AG08395 (cell line): ENCODE measurements at places on chromosomes 12 and 14.

DNA sequence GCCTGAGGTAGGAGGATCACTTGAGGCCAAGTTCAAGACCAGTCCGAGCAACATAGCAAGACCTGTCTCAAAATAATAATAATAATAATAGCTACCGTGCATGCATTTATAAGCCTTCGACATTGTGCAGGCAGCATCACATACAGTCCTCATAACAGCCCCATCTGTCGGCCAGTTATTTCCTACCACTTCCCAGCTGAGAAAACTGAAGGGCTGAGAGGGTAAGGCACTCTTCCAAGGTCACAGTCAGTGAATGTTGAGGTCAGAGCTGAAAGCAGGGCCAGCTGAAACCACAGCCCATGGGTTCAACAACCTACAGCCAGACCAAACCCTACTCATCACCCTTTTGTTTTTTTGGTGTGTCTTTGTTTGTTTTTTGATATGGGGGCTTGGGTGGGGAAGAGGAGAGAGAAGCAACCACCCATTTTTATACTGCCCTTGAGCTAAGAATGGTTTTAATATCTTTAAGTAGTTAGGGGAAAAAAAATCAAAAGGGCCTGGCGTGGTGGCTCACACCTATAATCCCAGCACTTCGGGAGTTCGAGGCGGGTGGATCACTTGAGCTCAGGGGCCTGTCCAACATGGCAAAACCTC, 16.8 kb upstream of the ITPK1 start:
- DNase-seq = peak; percentile 40

DNA sequence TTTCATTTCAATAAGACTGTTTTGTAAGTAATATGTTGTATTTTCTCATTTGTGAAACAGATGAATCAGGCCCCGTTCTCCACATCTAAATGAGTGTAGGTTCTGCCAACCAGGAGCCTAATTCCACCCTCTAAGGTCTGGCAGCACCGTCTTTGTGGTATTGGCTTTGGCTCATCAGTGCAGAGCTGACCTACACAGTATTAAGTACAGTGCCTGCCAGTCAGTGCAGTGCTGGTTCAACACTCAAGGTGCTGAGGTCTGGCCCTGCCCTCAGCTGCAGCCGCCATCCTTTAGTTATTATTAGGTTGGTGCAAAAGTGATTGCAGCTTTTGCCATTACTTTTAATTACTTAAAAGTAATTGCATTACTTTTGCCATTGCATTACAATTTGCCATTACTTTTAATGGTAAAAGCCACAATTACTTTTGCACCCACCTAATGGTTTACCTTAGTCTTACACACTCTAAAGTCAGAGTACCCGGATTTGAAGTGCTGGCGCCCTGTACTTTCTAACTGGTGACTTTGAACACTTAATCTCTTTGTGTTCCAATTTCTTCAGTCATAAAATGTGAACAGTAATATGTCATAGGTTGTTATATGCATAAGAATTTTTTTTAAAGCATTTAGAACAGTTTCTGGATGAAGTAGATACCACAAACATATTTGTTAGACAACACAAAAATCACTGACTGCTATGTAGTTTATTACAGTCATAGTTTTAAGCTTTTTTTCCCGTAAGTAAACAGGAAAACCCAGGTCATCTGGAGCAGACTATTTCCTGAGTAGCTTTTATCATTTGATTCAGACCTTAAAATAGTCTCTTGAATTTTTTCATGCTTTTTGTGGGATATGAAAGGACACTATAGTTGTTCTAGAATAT, 99.5 kb downstream of the SYNE2 start:
- DNase-seq = no peak

DNA sequence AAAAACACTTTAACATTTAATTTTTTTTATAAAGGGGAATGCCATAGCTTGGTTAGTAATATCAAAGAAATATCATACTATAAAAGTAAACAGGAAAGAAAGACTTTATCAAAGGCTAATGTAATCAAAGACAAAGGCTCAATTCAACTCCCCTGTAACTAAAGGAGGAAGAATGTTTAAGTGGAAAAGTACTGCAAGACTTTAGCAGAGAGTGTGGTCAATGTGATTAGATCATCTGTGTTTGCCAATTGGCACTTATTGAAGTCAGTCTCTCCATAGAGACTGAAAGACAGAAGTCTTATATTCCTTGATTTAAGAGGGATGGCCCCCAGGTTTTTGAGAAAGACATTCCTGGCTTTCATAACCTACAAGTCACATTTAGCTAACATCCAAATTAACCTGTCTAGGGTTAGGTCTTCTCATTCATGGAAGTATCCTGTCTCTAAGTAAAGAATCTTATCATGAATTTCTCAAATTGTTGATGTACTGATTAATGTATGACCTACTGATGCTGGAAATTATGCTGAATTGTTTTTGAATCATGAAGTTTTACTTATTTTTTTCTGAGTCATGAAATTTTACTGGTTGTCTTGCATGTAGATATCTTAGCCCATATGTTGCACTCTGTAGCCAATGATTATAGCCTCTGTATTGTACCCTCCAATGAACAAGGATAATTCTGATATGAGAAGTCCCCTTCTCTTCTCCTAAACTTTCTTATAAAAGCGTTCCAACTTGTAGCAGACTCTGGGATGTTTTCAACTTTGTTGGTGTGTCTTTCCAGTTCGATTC, 65.4 kb downstream of the ATXN7L3B start:
- no peak for DNase-seq

DNA sequence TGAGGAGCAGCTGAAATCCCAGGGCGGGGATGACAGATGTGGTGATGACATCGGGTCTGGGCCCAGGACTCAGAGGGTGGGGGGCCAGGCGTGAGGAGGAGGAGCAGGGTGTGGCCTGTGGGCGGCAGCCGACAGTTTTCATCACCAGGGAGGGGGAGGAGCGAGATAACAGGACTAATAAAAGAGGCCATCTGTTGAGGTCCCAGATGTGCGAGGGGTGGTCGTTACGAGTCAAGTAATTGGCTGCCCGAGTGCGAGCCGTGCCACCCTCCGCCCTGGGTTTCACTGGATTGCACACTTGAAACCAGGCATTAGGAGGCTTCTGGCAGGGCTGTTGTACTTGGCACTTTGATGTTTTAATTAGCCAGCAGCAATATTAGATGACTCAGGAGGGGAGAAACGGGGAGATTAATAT, 67.2 kb downstream of the NOS1 start:
- no peak for DNase-seq

DNA sequence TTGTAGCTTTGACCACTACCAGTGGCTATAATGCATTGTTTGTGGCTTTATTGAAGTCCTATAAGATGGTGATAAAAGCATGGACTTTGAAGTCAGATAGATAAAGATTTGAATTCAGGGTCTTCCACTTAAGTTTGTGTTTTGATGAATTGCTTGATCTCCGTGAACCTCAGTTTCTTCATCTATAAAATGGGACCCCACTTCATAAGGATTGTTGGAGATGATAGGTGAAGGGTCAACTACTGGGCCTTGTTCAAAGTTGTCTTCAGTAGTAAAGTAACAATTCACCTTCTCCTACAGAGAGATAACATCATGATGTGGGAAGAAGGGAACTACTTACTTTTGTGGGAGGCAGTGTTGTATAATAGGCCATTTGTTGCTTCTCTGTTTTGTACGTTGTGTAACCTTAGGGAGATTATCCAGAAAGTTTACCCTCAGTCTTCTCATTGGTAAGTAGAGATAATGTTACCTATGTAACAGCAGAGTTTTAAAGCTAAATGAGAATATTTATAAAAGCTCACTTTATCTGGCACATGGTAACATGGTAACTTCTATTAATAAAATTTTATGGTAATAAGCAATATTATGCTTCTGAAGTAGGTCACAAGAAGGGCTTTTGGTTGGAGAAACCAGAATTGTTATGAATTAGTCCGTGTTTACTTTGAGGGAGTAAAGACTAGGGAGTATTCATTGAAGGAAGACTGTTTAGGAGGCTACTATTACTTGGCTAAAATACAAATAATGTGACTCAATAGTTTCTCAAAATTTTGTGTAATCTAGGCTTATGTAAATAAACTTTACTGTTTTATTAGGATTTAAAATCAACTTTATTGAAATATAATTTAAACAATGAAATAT, 15.1 kb downstream of the ADIPOR2 start:
- DNase-seq = no peak

DNA sequence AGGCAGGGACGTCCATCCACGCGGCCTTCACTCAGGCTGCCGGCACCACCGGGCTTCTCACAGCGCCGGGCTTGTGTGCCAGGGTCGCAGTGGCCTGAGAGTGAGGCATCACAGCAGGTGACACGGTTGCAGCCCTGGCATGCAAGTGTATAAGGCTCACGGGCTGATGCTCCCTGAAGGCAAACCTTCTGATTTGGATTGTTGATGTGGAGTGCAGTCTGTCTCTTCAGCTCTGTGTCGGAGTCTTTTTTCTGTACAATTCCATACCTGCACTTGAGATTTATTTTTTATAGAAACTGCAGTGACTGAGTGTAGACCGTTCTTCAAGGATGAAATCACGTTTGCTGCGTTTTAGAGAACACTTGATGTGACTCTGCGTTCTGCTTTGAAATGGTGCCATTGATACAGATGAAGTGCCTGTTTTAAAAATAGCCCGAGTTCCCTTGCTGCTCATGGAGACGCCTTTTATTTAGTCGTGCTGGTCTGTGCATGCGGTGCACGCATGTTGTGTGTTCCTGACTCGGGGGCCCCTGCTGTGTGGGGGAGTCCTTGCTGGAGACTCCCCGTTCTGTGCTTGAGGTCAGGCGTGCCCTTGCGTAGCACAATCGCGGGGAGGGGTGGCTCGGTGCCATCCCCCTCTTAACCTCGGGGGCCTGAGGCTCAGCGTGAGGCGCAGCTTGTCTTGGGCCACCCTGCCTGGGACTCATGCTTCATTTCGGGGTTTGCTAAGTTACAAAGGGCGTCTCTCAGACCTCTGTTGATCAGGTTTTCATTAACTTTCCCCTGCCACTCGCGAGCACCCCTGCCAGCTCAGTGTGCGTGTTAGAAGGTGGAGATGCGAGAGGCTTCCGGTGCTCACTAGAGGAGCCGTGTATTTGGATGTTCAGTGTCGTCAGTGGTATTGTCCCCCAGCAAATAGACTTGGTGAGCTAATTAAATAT, 21.6 kb upstream of the AMN start:
- DNase-seq = no peak

GRCh38 chr12:18153826-18154225, 63.8 kb upstream of the RERGL start:
- DNase-seq = no peak

- DNase-seq = no peak
Measured at GRCh38 chr14:63890553-63890952, 37.7 kb downstream of the SYNE2 start.

DNA sequence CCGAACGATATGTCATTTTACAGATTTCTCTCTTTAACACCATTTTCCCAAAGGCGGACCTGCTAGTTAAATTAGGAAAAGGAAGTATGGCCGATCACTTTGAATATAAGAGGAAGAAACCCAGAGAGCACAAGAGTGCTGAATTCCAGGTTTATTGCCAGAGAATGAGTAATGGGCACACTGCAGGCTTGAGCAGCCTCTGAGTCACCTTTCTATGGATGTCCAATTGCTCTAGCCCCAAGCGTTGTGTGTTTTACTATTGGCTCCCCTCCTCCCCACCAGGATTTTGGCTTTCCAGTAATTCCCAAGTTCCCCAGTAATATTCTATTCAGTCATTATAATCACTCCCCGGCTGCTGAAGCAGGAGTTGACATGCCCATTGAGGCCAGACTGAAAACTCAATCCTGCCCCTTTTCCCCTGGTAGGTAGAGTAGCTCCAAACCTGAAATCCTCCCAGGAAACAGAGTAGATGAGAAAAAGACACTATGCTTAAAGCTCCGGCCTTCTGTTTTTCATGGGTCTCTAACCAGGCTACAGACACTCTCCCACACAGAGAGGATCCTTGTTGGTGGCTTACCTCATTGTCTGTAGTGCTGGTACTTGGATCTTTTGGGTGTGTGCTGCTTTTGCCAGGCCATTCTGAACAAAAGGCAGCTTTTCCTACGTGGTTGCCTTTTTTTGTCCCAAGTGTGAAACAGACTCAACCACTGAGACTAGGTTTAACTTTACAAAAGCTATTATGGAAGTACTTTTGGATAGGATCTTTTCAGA, 704.3 kb upstream of the FLRT2 start:
- peak; percentile 46 for DNase-seq

GRCh38 chr14:102693006-102693755, 84.1 kb upstream of the TRAF3 start:
- DNase-seq = no peak

DNA sequence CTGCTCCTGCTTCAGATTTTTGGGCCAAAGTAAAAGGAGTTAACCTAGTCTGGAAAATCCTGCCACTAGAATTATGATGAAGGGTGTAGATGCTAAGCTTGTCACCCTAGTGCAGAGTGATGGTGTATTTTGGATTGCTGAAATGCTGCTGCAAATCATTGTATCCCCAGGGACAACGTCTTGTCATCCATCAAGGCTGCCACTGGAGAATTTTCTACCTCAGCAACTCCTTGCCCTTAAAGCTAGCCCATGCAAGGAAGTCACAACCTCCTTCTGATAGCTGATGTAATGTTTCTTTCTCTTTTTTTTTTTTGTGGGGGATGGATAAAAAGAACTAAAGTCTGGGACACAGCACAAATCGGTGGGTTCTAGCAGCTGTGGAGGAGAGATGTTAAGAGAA, 139.4 kb upstream of the FRMD6 start:
- DNase-seq = no peak

DNA sequence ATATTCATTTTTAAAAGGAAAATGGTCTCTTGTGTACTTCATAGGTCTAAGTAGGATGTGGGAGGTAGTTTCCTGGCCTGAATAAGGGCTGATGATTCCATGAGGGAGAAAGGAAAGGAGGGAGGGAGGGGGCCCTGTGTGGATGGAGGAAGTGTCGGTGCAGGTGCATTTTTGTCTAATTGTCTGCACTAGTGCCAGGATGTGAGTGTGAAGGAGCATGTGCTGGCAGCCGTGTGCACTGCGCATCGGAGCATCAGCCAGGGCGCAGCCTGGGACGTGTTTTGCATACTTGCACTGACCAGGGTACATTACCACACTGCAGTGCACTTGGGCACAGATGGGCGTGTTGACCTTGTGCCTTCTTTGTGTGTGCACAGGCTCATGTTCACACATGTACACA, 29.2 kb downstream of the SMUG1 start:
- no peak for DNase-seq

DNA sequence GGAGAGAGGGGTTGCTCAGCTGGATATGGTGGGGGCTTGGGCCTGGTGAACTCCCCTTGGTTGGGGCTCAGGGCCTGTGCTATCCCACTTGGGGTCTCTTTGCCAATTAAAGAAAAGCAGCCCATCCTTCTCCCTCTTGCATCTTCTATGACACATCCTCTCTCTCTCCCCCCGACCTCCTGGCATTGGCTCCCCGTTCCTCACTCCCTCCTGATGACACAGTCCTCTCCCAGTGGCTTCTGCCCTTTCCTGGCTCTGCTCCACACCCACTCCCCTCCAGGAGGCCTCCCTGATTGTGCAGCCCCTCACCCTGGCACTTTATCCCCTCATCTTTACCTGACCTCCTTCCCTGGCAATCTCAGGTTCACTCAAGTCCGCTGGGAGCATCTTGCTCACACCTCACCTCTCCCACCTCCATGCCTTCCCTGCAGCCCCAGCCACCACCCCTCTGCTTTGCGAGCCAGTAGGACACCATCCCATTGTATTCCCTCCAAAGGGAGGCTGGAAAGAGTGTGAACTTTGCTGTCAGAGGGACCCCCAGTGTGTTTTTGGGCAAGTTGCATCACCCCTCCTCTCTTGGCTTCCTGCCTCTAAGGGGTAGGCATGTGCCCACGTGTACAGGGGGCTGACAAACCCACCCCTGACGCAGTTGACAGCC, 10.7 kb downstream of the KRT80 start:
- DNase-seq = no peak
